Pancreas (tissue), 10 donors: ENCODE measurements at places on chromosomes 13 and 19. TPM values are rescaled to one million over a fixed set of nuclear protein-coding genes. Genes with fewer than 3 reads are reported as not detected.

DNA sequence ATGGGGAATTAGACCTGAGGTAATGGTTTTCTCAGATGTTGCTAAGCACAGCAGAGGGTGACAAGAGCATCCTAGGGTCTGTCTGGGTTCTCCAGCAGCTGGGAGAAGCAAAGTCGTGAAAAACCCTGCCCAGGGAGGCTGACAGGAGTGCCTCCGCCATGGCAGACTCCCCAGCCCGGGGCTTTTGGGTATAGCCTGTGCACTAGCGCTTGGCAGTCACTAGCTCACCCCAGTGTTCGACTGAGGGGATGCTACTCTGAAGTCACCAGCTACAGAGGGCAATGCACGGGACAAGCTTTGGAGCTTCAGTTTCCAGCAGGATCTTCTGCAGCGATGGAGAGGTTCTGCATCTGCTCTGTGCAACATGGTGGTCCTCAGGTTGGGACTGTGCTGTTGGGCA, 87.5 kb downstream of the ING1 start:
- DNase-seq: no peak

GRCh38 chr19:45346449-45346848, 5.9 kb downstream of the KLC3 start:
- DNase-seq: no peak

DNA sequence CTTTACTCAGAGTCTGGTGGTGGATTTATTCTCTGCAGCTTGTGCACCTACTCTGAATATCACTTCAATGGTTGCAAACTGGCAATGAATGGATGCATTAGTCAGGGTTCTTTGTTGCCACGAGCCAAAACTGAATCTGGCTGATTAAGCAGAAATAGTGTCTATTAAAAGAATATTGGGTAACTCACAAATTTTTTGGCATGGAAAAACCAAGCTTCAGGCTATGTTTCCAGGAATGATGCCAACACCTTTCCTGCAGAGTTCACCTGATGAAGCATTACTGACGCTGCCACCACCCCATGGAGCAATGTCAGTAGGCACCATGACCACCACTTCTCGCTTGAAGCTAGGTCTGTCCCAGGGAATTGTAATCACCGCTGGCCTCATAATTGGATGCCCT, 597.8 kb upstream of the SLC10A2 start:
- DNase-seq: no peak

PRX gene
- total RNA-seq: 2.0 TPM
